ENCODE measurements at places on chromosomes 3 and 15.

GRCh38 chr3:188158731-188159310 is 4.9 kb downstream of the LPP start:
- DNase-seq, result no peak

GRCh38 chr3:193996641-193997089 is 139.3 kb upstream of the HES1 start:
- no peak for DNase-seq

DNA sequence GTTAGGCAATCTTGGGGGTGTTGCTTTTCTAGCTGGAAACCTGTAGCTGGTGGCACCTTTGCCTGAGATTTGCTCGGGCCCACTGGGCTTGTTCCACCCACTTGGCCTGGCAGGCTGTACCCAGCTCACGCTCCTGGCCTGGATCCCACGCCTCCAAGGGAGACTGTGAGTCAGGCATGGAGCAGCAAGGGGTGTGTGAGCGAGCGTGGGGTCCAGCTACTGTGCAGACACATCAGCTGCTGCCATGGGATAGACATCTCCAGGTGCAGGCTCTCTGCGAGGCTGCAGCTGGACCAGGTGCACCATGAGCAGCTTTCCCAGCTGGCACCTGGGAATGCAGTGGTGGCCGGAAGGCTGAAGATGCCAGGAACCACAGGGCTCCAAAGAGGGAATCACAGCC is 36.0 kb downstream of the NR1D2 start:
- DNase-seq, result no peak

DNA sequence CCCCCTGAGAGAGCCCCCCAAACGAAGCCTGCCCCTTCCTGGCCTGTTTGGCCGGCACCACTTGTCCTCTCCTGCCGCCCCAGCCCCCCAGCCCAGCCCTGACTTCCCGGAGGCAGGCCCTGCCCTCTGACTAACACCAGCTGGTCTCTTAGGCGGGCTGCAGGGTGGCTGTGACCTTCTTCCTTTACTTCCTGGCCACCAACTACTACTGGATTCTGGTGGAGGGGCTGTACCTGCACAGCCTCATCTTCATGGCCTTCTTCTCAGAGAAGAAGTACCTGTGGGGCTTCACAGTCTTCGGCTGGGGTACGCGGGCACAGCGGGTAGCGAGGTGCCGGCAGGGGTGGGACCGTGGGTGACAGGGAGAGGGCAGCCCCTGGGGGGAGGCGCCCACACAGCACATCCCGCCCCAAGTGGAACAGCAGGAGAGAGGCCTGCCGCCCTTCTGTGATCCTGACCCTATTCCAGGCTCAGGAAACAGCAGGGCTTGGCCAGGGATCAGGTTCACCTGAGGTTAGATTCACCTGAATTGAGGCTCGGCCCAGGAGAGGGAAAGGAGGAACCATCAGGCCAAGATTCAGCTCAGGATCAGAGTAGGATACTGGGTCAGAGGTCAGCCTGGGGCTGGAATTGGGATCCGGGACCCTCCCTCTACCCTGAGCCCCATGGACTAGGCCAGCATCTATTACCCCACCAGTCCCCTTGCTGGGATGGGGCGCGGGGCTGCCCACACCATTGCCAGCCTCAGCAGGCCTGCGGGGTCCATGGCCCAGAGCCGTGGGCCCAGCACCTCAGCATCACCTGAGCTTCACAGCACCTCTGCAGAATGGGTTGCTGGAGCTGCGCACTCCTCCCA is 21.9 kb downstream of the PTH1R start:
- no peak for DNase-seq

DNA sequence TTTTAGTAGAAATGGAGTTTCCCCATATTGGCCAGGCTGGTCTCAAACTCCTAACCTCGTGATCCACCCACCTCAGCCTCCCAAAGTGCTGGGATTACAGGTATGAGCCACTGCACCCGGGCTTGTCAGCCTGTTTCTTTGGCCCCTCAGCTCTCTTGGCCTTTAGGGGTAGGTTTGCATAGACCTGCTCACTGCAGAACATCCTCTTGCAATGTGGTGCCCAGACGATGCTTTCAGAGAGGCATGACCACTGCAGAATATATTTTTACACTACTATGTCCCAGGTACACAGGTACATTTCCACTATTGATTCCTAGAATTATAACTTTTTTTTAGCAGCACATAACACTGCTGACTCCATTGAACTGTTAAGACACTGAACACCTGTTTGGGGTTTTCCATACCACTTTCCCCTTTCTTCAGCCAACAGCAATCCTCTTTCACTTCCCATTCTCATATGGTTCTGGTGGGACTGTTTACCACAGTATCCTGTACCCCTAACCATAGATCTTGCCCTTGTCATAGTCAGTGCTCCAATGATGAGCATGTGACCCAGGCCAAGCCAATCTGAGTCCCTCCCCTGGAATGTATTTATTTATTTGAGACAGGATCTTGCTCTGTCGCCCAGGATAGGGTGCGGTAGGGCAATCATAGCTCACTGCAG is 21.1 kb downstream of the CCDC32 start:
- DNase-seq, result no peak

DNA sequence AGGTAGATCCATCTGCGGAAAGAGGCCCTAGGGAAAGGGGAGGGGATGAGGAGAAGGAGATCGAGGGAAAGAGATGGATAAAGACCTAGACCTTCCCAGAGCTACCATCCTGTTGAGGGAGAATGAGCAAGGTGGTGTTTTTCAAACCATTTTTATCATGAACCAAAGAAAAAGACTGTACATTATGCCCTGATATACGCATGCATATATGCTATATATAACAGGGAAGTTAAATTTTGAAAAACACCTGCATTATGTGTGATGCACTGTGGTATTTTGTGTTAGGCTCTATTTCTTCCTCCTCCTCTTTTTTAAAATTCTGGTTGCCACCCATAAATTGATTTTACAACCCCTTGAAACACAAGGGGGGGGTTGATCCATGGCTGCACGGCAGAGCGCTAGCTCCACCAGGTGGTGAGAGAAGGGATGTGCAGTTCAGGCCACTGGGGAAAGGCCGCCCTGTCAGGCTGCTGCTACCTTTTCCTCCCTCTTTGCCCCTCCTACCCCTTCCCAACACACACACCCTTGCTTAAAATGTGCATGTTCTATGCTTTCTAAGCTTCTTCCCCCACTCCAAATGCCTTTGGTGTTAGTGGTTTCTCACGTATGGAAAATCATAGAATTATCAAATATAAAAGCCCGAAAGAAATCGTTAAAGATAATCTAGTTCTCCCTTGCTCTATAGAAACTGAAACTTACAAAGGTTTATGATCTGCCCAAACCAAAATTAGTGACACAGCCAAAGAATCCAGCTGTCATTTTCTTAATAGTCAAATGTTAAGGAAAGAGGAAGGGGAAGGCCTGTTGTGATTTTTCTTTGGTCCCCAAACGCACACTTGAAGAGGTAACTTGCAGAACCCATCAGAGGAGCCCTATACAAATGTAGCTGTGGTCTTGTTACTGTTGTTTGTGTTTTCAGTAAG is 262.0 kb upstream of the UMPS start:
- DNase-seq, result peak; percentile 56

DNA sequence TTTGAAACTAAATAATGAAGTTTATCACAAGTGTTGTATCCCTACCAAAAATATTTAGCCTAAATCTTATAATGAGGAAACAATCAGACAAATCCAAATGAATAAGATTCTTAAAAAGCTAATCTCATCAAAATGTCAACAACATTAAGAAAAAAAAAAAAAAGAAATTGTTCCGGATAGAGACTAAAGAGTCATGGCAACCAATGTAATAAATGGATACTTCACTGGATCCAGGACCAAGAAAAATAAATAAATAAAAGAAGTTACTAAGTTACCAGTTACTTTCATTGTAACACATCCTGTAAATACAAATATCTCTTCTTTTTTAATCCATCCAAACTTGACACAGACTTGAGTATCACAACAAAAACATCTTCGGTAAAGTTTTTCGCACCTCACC is 607 bp downstream of the MRPL47 start:
- DNase-seq, result no peak

GRCh38 chr3:195236801-195237570 is 34.0 kb downstream of the XXYLT1 start:
- no peak for DNase-seq

- DNase-seq, result no peak
These were observed 223.7 kb upstream of the BHLHE40 start for GRCh38 chr3:4755566-4755965.

- peak; percentile 7 for DNase-seq
These were observed 2.7 kb downstream of the RPL22L1 start for GRCh38 chr3:170867143-170867937.
